Stromal cell of bone marrow (primary cell): ENCODE measurements at places on chromosomes 16 and 17.

DNA sequence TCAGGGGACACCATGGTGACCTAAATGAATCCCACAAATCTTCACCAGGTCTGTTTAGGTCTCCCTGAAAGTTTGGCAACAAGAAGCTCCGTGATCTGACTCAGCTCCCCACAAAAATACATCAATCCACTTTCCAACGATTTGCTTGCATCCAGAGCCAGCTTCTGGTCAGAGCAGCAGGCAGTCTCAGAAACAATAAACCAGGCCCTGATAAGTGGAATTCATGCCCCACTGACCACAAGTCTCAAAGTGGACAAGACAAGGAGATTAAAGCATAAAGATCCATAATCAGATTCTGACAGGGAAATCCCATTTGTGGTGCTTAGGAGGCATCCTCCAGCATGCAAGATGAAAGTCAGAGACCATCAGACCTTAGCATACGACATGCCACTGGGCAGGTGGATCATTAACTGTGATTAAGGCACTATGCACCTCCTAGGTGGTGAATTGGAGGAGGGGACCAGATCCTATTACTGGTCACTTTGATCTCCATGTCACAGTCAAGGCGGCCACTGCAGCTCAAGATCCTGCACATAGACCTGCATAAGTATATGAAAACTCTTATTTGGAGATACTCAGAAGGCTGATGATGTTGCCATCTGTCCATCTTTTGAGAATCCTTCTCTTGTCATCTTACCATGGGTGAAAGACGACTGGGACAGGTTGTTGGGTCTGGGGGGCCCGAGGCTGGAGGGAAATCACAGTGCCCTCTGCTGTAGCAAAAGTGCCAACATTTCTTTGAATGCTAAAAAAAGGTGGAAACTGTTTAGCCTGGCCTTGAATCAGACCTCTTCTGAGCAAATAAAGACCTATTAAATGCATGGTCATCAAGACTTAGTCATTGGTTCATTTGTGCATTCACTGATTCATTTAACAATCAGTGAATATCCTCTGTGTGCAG, 309.2 kb upstream of the CCL2 start:
- no peak for DNase-seq

DNA sequence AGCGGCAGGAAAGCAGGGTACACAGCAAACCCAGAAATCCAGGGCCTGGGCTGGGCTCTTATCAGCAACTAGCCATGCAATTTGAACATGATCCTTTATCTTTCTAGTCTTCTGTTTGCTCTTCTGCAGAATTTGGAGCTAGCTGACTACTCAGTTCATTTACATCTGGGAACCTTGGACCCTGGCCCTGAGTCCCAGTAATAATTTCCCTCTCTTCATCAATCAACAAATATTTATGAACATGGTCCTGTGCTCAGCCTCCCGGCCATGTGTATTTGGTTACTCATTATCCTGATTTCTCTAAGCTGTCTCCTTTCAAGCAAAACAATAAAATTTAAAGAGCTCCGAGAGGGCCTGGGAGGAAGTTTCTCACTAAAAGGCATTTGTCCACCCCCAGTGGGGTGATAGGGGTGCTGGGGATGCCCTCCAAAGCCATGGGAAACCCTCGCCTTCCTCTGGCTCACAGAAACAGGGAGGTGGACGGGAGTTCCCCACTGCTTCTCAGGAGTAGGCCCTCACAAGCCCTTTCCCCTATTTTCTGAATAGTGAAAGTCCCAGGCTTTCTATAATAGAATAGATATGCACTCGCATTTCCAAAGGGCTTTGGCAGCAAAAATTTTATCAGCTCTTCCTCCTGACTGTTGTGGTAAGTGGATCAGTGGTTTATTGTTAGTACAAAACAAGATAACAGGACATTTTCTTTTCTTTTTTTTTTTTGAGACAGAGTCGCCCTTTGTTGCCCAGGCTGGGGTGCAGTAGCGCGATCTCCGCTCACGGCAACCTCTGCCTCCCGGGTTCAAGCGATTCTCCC, 6.9 kb upstream of the WDR59 start:
- no peak for DNase-seq

DNA sequence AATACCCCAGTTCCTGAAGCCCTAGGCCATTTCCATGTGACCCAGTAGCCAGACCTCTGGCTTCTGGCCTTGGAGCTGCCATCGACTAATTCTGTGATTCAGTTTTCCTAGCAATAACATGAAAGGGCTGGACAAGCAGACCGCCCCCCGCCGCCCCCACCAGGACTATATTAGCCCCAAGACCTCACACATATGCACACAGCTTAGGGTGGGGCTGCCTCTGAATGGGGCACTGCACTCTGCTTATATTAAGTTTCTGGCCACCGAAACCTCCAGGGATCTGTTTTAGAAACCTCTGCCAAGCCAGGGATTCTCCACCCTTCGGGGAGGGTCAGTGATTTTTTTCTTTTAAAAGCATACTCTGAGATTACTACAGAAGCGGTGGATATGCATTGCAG, 2.3 kb downstream of the RAB11FIP4 start:
- no peak for DNase-seq

GRCh38 chr17:65627108-65627507, 65.7 kb upstream of the AXIN2 start:
- no peak for DNase-seq

GRCh38 chr17:60106340-60107059, 27.8 kb upstream of the HEATR6 start:
- no peak for DNase-seq

DNA sequence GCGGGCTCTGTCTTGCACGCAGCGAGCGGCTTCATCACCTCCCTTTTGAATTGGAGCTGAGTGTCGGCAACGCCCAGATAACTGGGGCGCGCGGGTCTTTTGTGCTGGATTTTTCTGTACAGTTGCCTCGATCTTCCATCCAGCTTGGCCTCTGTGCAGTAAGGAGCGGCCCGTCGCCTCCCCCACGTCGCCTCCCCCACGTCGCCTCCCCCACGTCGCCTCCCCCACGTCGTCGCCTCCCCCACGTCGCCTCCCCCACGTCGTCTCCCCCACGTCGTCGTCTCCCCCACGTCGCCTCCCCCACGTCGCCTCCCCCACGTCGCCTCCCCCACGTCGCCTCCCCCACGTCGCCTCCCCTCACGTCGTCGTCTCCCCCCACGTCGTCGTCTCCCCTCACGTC, 15.7 kb upstream of the PRR35 start:
- no peak for DNase-seq

- peak; percentile 86 for DNase-seq
Measured at GRCh38 chr17:27353461-27354050, 59.6 kb downstream of the WSB1 start.

DNA sequence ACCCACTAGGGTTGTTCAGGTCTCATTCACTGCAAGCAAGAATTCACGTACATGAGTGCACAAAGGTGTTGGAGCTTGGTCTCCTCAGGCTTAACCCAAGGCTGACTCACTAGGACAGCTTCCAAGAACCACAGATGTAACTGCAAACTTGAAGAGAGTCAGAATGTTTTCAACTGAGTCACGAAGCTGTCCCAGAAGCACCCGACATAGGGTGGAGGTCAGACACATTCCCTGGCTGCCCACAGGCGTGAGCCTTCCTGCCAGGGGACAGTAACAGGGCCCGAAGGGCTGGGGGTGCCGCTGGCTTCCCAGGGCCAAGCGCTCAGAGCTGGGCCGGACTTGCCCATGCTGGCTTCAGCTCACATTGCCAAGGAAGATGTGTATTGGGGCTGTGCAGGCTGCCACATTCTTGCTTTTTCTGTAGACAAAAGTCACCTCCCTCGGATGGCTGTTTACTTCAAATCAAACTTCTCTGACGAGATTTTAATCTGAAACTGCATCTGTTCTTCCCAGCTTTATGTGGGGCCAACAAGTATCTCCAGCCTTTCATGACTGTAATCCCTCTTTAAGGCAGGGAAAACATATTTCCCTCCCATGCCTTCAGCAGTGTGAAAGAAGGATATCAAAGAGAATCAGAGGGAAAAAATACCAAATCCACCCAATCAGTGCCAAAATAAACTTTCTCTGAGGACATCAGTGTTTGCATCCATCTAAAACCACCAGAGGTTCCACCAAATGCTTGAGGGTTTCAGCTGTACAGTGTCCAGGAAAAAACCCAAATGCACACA, 14.3 kb downstream of the CMTM3 start:
- DNase-seq, result peak; percentile 93

DNA sequence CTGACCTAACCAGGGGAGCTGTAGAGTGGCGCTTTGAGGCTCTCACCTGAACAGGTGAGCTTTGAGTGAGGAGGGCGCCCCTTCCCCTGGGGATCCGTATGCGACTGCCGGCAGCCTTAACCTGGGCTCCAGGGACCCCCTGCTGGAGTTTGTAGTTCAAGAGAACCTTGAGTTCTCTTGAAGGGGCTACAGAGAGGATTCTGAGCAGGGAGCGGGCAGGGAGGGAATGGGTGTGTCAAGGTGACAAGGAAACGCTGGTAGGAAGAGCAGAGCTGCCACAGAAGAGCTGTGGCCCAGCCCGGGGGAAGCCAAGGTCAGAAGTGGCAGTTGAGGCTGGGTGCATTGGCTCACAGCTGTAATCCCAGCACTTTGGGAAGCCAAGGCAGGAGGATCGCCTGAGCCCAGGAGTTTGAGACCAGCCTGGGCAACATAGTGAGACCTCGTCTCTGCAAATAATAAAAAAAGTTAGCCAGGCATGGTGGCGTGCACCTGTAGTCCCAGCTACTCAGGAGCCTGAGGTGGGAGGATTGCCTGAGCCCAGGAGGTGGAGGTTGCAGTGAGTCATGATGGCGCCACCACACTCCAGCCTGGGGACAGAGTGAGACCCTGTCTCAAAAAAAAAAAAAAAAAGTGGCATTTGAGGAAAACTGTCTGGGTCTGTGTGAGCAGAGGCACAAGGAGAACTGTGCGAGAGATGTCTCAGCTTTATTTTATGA, 1.2 kb downstream of the LLGL2 start:
- DNase-seq, result no peak

DNA sequence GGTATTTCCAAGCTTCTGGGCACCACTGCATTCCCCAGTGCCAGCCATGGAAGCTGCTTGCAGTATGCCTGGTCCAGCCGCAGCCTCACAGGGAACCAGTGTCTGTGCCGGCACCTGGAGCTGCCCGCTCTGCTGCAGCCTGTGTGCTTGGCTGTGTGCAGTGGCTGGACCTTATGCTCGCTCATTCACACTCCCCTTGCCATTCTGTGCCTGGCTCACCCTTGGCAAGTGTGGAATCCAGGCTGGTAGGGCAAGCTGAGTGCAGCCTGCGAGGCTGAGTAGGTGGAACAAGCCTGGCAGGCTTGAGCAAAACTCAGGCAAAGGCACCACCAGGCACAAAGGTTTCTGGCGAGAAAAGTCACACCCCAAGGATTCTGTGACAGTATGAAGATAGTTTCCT, 144.0 kb downstream of the MYO1D start:
- no peak for DNase-seq

DNA sequence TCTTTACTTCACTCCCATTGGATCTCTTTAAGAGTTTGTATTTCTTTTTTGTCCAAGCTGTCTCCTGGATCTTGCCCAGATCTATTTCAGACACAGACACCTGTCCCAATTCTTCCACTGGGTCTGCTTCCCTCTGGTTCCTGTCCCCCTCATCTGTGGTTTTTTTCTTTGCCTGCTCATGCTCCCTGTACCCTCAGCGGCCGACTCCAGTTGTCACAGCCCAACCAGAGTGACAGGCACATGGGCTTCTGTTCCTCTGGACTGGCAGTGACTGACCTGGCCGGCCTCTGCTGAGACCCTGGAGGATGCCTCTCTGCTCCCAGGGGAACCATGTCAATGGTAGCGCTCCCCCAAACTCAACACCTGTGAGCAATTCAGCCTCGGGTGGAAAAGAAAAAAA, 142.6 kb downstream of the WSCD1 start:
- no peak for DNase-seq

- DNase-seq, result no peak
Measured at GRCh38 chr17:4879601-4880000, 19.7 kb upstream of the C17orf107 start.

GRCh38 chr16:65032387-65032786, 89.5 kb downstream of the CDH11 start:
- DNase-seq, result no peak

DNA sequence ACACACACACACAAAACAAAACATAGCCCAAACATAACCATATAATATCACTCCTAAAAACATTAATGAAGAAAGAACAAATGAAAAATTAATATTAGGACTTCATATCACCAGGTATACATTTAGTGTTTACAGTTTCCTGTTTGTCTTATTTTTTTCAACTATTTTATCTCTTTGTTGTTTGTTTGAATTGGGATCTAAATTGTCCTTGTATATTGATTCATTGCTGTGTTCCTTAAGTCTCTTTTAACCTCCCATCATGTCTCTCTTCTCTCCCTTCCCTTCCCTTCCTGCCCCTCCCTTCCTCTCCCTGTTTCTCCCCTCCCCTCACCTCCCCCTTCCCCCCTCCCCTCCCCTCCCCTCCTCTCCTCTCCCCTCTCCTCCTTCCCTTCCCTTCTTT, 23.8 kb upstream of the CBLN1 start:
- no peak for DNase-seq

GRCh38 chr16:66440970-66441369, 13.9 kb downstream of the BEAN1 start:
- no peak for DNase-seq
